Caki2 (cell line): ENCODE measurements at places on chromosomes 16 and 17.
A peak's percentile ranks its signal among the peaks of the same experiment; 100 is the strongest.

DNA sequence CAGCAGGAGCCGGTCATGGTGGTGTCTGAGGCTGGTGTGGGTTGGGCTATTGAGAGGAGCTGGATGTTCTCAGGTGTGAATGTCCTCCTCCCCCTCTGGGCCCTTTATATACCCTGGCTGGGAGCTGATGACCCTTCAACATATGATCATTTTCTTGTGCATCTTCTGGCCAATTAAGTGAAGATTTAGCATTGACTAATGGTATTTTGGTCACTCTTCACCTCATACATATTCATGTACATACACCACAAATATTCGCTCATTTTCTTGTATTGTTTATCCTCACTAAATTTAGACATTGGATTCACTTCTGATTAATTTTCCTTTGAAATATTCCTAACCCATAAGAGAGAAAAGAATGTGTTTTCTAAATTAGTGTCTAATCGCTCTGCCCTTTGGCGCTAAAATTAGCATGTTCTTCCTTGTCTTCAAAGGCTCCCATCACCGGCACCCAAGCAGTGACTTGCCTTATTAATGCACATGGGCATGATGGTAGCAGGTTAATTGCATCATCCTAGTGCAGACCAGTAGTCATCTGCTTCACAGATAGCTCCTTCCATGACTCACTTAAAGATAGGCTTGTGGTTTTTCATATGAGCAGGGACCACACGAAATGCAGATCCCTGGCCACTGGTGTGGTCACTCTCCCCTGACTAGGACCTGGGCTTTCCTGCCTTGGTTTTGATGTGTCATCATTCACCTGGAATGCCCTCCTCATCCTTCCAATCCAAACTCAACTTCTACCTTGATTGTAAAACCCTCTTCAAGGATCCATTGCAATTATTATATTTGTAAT, at the start of gene KRTAP2-4:
KRTAP2-4 (minus strand) TSS at position 51 of the 796 bp plus-strand sequence; CDS start at position 17, 34 bp downstream.
- DNase-seq: peak; percentile 83

DNA sequence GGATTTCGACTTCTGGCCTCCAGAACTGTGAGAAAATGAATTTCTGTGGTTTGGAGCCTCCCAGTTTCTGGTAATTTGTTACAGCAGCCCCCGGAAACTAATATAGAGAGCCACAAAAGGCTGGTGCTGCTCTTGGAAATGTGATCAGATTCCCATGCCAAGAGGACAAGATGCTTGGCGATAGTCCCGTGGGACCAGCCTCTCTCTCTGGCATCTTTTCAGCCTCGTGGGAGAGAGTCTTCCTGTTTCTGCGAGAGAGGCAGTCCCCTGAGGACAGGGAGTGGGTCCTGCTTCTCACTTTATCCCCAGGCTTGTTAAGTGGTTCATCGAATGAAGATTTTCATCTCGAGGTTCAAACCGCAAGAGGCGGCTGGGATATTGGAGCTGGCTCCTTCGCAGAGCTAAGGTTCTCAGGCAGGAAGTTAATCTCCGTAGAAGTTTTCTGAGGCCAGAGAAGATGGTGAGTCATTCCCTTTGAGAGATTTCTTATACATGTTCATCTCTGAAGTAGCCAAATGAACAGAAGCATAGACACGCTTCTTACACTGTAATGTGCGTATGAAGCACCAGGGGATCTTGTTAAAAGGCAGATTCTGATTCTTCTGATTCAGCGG, 211.6 kb upstream of the SDK2 start:
- DNase-seq: no peak

GRCh38 chr17:574061-574460, 140.6 kb downstream of the VPS53 start:
- DNase-seq: no peak

- DNase-seq: peak; percentile 53
These were observed 25.9 kb upstream of the APOH start for GRCh38 chr17:66255112-66255511.

- no peak for DNase-seq
These were observed 480.2 kb downstream of the HS3ST3B1 start for GRCh38 chr17:14781123-14781522.

GRCh38 chr17:4604111-4604644, 19.8 kb downstream of the SMTNL2 start:
- DNase-seq: no peak

GRCh38 chr17:30236766-30237165, 1.3 kb upstream of the SLC6A4 start:
- peak; percentile 9 for DNase-seq

DNA sequence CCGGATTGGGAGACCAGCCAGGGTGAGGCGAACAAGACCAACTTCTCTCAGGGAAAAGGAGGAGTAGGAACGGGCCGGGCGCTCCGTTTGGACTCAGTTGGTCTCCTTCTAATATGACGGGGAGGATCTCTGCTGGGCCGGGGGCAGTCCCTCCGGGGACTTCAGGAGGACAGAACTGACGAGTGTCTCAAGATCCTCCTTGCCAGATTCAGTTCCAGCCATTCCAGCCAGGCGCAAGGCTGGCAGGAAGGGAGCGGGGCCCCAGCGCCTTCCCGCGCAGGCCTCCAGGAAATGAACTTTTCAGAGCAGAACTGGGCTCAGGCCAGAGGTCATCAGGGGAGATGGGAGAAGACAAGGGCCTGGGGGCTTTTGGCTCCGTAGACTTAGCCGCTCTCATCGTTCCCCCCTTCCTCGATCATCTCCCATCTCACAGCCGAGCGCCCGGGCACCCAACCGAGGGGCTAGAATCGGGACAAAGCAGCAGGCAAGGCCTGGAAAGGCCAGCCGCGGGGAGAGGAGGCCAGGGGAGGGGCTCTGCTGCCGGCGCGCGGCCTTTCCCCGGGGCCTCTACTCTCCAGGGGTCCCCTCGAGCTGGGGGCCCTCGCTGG, 1.6 kb downstream of the ZNF423 start:
- DNase-seq: no peak

DNA sequence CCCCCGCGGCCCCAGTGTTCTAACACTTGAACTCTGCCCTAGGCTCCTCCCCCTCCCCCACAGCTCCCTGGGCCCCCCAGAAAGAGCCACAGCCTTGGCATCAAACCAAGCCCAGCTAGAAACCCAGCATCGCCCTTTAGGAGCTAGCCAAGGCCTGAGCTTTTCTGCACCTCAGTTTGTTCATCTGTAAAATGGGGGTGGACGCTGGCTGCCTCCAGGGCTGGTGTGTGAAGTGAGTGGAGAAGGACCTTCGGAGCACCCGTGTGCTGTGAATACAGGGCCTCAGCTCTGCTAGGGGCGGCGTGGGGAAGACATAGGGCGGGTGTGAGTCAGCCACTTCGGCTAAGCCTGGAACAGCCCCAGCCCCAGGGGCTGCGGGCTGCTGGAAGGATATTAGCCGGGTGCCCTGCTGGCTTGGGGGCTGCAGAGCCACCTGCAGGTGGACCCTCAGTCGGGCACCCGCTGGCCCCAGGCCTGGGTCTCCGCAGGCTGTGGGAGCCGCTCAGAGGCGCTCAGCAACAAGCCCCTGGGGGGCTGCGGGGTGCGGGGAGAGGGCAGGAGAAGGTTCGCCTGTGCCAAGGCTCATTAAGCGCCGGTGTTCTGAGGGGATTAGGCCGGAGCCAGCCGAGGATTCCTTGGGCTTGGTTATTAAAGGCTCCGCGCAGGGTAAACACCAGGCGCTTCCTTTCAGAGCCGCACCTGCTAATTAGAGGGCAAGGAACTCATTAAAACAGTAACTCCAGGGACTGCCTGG, 217.0 kb upstream of the CIBAR2 start:
- DNase-seq: no peak

DNA sequence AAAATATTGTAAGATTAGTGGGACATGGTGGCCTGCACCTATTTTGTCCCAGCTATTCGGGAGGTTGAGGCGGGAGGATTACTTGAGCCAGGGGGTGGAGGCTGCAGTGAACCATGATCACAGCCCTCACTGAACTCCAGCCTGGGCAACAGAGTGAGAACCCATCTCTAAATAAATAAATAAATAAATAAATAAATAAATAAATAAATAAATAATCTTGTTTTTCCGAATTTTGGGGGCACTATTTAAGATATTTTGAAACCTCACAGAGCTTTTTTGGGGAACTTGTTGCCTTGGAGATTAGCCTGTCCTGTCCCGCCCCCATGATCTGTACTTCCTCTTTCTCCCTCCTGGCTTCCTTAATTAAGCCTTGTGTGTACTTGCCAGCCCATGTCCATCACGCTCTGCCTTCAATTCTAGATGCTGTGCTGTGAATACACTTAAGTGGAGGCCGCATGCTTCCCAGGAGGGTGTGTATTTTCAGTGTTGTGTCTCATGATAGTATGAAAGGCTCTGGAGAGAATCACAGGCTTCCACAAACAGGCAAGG, 4.4 kb downstream of the LGALS9 start:
- no peak for DNase-seq

- DNase-seq: peak; percentile 64
These were observed 43.8 kb upstream of the NDRG4 start for GRCh38 chr16:58456193-58456592.

GRCh38 chr16:29675811-29676643, 3.0 kb upstream of the QPRT start:
- peak; percentile 35 for DNase-seq

GRCh38 chr16:66944054-66944441, 8.7 kb downstream of the CES2 start:
- DNase-seq: no peak
